ENCODE measurements at places on chromosomes 5 and 9. TPM values are rescaled to one million over a fixed set of nuclear protein-coding genes. Genes with fewer than 3 reads are reported as not detected.

FOXE1 gene
- total RNA-seq, result 0.82 TPM

SLC22A5 gene
- 9.5 TPM for total RNA-seq

ROR2 gene
- 5.9 TPM for total RNA-seq

RORB gene
- 0.08 TPM for total RNA-seq

IFNE gene
- total RNA-seq, result 0.44 TPM

EGR1 gene
- 12.0 TPM for total RNA-seq

PCDHB10 gene
- total RNA-seq, result 0.72 TPM

FGF10 gene
- total RNA-seq, result not detected

ANKRD31 gene
- total RNA-seq, result not detected

MED27 gene
- total RNA-seq, result 24.4 TPM

MYO10 gene
- total RNA-seq, result 71.9 TPM

PCDHA4 gene
- total RNA-seq, result 3.1 TPM

RGP1 gene
- 43.3 TPM for total RNA-seq

MELK gene
- 112 TPM for total RNA-seq

DDX4 gene
- not detected for total RNA-seq

PRRT1B gene
- total RNA-seq, result 1.1 TPM

ANKRD18A gene
- 9.6 TPM for total RNA-seq

VCAN gene
- 0.72 TPM for total RNA-seq

SPAG8 gene
- 0.90 TPM for total RNA-seq

GDA gene
- 5.0 TPM for total RNA-seq

SLCO6A1 gene
- total RNA-seq, result not detected

CCL27 gene
- 0.95 TPM for total RNA-seq

SPINK6 gene
- not detected for total RNA-seq

SEMA4D gene
- total RNA-seq, result 6.5 TPM

FBLL1 gene
- total RNA-seq, result 7.5 TPM

DOLK gene
- 20.0 TPM for total RNA-seq

CER1 gene
- not detected for total RNA-seq

GBGT1 gene
- 1.8 TPM for total RNA-seq

DNAJB5 gene
- 9.7 TPM for total RNA-seq

TIMD4 gene
- not detected for total RNA-seq

NPR3 gene
- 0.10 TPM for total RNA-seq

SLC6A7 gene
- not detected for total RNA-seq

IL5 gene
- total RNA-seq, result not detected
